ENCODE measurements at places on chromosomes 12 and 14.

DNA sequence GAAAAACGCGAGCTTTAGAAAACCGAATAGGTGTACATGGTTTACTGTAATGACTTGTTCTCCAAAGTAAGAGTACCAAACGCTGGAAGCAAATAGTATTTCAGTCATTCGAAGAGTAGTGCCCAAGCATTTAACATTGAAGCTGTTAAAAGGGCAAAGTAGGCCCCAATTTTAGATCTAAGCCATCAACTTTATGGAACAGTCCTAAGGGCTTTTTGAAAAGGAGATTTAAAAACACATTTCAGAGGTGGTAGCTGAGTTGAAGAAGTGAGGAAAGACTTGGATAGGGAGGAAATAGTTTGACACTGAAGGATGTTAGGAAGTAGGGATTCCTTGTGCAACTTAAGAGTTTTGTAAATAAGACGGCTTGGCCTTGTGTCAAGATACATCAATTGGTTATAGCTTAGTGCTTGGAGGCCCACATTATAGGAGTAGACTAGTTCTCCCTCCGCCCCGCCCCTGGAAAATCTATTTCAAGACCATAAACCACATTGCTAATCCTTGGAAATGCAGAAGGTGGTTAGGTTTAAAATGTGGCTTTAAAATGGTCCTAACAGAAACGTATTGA is 783 bp upstream of the TUBA1B start:
- peak; percentile 58 for DNase-seq

- no peak for DNase-seq
Measured at GRCh38 chr12:46839232-46839631, 13.4 kb upstream of the SLC38A4 start.

GRCh38 chr12:51973560-51973959 is 22.1 kb downstream of the ACVR1B start:
- DNase-seq, result no peak

GRCh38 chr12:109421355-109422087 is 55.6 kb downstream of the KCTD10 start:
- no peak for DNase-seq

- DNase-seq, result no peak
Measured at GRCh38 chr14:54366736-54367735, 29.8 kb upstream of the CDKN3 start.

DNA sequence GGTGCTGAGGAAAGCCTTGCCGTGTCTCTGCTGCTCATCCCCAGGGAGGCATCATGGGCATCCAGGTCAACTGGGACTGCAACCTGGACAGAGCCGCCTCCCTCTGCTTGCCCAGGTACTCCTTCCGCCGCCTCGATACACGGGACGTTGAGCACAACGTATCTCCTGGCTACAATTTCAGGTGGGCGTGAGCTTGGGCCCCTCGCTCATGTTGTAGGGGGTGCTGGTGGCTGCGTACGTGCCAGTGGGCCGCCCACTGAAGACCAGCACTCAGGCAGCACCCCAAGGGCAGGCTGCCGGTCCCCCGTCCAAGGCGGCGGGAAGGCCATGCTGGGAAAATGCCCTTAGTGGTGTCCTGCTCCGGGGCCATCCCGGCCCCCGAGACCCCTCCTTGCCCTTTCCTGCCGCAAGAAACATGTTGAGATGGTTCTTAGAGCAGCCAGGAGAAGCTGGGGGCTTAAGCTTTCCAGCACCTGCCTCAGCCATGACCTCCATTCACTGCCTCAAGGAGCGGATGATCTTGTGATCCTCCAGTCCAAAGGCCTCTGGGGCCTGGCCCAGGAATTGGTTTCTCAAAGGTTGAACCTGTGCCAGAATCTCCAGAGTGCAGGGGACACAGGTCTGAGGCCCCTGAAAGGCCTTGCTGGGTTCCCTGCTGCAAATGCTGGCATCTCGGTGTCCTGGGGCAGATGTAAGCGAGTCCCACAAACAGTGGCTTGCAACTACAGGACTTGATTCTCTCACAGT is 19.2 kb downstream of the P2RX4 start:
- no peak for DNase-seq

DNA sequence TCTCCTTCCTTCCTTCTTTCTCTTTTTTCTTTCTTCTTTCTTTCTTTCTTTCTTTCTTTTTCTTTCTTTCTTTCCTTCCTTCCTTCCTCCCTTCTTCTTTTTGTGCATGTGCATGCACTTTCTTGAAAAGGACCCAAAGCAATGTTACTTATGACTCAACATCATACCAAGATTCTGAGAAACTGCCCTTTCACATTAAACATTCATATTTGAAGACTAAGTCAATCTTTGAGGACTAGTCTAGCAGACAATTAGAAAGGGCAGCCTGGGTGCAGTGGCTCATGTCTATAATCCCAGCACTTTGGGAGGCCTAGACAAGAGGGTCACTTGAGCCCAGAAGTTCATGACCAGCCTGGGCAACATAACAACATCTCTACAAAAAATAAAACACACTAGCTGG is 212.8 kb upstream of the KITLG start:
- no peak for DNase-seq

DNA sequence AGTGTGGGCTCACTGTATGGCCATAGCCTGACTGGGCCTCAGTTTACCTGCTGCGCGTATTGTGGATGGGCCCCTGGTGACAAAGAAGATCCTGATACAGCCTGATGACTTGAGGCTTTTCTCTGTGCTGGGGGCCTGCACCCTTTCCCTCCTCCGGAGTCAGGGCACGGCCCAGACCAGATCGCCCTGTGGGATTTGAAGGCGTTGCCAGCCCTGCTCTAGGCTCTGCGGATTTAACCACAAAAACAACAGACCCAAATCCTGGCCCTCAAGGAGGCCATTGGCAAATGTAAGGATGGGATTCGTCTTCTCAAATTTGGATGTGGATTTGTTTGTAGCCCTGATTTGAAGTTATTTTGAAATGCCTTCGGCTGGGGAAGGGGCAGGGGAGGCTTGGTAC is 195.8 kb downstream of the TSPAN9 start:
- DNase-seq, result no peak

DNA sequence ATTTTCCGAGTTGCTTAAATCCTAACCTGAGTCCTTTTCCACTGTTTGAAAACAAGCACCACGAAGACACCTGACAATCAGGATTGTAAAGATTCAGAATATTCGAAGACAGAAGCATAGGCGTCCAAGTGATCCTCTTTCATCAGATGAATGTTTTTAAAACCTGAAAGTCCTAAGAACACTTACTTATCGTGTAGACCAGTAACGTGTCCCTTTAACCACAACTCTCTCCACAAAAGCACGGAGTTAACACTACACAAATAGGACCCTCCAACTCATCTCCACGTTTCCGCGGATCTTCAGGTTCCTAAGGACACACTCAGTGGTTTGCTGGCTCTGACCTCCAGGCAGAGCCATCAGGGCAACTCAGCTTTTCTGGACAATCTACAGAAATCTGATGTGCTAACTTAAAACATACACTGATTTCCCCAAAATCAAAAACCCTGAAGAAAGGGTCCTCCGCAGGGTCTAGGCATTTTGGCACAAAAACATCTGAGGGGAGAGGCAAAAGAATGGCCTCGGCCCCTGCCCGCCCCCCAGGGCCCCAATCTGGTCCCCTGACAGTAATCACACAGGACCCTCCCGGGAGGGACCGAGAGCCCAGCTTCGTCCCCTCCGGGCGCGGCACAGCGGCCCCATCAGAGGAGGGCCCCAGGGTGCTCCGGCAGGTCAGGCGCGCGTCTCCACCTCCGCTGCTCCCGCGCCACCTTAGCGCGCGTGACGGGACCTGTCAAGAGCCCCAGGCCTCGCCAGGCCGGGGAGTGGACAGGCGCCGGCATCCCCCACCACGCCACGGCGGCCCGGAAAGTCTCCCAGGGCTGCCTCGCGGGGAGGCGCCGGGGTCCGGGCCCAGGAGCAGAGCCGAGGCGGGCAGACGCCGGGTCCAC is 925 bp downstream of the DICER1 start:
- DNase-seq, result peak; percentile 60

GRCh38 chr12:124696693-124697476 is 129.5 kb upstream of the NCOR2 start:
- DNase-seq, result no peak

- no peak for DNase-seq
Measured at GRCh38 chr14:72948481-72949138, 22.3 kb downstream of the DCAF4 start.

- DNase-seq, result no peak
Measured at GRCh38 chr12:71142016-71142415, 15.8 kb downstream of the TSPAN8 start.

GRCh38 chr12:71447691-71448132 is 8.1 kb downstream of the LGR5 start:
- DNase-seq, result no peak

DNA sequence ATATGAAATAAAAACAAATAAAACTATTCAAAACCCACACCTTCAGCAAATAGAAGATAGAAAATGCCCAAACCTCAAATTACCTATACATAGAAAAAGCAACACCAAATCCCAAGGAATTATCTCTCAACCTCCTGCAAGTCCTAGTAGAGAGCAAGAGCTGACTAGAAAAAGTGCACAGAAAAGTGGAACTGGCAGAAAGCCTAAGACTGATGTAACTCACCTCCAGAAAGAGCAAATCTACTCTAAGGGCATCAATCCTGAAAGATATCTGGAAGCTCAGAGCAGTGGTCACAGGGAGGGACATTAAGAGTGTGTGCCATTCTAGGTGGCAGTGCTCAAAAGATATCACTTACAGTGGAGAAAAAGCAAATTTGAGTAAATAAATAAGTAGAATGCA is 62.1 kb upstream of the PLEKHG7 start:
- DNase-seq, result no peak

DNA sequence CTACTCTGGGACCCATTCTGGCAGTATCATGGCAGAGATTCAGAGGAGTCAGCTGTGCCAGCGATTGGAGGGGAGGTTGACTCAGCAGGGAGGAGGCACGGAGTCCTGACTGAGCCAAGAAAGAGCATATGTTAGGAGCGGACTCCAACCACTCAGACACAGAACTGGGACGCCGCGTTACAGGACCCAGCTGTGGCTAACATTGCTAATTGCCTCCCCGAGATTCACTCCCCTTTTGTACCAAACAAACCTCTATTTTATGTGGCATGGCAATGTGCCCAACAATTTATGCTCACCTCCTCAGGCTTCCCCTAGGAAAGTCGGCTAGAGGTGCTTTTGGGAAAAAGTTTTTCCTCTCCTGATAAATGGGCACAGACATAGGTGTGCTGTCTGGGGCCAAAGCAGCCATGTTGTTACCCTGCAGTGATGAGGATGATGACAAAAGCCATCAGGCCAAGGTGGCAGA is 15.2 kb upstream of the CLIP1 start:
- peak; percentile 49 for DNase-seq

DNA sequence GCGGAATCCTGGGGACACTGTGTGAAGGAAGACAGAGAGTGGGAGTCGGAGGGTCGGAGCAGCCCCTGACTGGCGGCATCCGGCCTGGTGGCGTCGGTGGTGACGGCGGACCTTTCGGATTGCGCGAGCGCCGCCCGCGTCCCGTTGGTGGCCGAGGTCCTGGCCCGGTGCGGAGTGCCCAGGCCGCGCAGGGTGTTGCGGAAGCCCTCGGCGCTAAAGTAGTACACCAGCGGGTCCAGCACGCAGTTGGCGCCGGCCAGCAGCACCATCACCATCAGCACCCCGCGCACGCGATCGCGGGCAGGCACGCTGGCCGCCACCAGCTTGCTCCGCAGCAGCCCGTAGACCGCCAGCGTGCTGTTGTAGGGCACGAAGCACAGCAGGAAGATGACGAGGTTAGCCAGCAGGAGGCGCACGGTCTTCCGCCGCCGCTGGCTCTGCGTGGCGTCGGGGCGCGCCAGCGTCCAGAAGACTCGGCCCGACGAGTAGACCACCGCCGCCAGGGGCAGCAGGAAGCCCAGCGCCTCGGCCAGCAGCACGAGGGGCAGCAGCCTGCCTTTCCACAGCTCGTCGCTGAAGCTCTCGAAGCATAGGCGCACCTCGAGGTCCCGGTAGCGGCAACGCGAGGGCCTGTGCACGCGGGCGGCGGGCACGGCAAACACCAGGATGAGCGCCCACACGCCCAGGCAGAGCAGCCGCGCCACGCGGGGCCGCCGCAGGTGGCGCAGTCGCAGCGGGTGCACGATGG is 13.1 kb upstream of the CHD4 start:
- DNase-seq, result peak; percentile 72

DNA sequence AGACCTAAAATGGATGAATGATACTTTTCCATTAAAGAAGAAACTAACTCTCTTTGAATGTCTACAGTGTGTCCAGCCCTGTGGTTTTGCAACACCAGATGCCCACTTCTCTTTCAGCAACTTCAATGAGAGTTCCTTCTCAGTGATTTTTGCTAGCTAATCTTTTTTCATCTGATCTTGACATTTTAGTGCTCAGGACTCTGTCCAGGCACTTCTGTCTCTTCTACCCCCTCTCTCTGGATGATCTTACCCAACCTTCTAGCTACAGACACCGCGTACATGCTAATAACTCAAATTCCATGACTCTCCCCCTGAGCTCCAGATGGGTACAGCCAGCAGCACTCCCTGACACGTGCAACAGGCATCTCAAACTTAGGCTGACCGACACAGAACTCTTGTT is 161.1 kb upstream of the FOXN3 start:
- no peak for DNase-seq

- DNase-seq, result peak; percentile 64
Measured at GRCh38 chr12:57240066-57240921, 10.7 kb downstream of the STAC3 start.

DNA sequence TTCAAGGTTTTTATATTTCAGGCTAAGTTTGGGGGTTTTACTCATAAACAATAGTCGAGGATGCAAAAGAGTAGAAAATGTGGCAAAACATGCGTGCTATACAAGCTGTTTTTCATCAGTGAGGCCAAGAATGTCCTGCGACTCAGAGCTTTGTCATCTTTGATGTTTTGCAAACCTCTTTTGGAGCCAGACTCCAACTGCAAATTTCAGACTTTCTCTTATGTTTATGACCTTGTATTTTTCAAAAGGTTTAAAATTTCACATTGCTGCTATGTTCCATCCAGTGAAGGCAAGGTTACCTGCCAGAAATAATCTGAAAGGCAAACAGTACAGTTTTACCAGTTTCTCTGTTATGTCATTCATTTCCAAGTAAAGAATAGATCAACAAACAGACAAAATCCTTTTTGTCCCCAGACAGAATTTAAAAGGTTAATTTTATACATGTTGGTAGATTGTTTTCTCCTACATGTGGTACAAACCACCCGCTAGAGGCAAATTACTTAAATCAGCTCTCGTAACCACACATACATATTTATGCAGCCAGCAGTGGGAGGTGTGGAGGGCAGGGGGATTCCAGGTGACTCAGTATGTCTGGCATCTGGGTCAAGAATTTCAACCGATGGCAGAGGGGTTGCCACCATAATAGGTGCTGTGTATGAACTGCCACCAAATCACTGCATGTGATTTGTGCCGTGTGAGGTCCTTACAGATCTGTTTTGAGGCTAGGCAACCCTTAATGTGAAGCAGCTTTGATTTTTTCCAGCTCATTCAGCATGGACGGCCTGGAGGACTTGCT is 119.8 kb upstream of the CPM start:
- DNase-seq, result no peak

- no peak for DNase-seq
Measured at GRCh38 chr12:56338308-56339157, at the start of gene IL23A. Gene IL23A (plus strand): TSS chr12:56338884. CDS start chr12:56339045, 161 bp downstream.

Measured in left hindlimb (tissue), 1 donor.